ENCODE measurements at places on chromosomes 2 and 18.

DNA sequence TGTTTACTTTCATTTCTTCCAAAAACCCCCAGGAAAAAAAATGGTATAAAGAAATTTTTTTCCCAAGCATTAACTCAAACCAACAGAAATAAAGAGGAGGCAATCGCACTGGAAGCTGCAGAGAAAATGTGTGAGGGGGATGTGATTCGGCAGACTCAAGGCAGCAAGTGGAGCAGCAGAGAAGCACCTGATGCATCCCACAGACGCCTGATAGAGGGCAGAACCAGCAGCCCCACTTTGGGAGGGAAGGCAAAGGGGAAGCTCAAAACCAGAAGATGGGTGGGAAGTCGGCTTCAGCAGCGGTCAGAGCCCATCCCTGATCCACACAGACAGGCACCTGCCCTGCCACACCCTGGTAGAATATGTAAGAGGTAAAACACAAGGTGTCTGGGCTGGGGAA lies 12.6 kb downstream of the FTCDNL1 start:
- DNase-seq: no peak

DNA sequence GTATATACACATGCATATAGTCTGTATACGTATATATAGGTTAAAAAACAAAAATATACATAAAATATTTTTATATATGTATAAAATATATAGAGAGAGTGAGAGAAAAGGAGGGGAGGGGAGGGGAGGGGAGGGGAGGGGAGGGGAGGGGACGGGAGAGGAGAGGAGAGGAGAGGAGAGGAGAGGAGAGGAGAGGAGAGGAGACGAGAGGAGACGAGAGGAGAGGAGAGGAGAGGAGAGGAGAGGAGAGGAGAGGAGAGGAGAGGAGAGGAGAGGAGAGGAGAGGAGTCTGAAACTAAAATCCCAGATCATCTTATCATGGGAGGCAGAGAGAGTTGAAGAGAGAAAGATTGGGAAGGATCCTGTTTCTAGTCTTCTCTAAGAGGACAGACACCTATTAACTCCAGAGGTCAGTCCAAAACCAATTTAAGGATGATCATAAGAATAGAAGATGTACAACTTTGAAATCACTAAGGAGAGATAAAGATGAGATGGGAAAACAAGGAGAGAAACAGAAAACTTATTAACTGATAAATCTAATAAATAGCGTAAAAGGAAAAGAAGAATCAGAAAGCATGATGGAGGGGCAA lies 195.4 kb downstream of the SRBD1 start:
- no peak for DNase-seq

DNA sequence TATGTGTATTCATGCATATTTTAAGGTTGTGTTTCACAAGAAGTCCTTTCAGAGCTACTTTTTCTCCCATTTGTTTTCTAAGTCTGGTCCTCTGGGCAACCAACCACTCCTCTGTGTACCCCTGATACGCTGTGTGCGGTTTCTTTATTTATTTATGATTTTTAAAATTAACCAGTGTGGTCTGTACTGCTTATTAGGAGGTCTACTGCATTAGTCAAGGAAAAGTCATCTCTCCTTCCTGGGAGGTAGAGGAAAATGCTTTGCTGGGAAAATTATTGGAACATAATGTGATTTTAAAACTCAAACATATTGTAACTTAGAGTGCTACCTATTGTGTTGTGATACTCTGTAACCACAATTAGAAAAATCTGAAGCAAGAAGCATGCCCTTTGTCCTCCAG lies 1404.3 kb downstream of the SUCLG1 start:
- no peak for DNase-seq

DNA sequence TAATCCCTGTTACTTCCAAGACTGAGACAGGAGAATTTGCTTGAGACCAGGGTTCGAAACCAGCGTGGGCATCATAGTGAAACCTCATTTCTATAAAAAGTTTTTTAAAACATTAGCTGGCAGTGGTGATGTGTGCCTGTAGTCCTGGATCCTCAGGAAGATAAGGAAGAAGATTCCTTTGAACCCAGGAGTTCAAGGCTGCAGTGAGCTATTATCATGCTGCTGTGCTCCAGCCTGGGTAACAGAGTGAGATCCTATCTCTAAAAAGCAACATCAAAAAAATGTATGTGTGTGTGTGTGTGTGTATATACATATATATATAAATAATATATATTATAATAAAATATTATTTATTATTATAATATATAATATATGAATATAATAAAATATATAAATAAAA lies 1417.6 kb upstream of the CDH2 start:
- peak; percentile 5 for DNase-seq

DNA sequence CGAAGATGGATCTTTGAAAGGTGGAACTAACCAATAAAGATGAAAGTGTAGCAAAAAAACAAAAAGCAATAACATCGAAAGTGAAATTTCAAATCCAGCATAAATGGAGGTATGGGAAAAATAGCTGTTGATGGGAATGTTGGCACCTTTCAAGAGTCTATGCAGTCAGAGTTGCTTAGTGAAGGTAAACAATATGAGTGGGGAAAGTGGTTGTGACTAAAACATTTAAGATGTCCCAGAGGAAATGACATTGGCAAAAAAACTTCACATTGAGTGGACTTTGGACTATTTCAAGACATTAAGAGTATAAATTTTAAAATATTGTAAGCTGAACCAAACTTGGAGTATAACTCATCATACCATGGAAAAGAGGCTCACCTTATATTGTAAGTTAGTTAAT lies 17.7 kb downstream of the ETAA1 start:
- no peak for DNase-seq

- DNase-seq: no peak
Measured at GRCh38 chr2:10123281-10123680, 742 bp downstream of the RRM2 start.

DNA sequence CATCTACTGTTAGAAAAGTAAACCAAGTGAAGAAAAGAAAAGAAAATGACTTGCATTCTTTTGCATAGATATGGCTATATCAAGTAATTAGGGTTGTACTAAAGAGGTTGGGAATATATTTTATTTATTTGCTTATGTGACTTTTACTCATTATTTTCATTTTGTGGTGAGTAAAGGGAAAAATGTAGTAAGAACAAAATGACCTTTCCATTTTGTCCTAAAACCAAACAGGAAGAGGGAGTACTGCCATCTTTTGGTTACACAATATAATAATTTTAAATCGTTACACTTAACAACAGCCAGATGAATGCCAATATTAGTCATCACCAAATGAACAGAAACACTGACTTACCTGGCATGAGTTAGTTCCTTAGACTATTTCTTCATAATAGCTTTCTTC lies 47.3 kb upstream of the NDUFV2 start:
- DNase-seq: no peak

GRCh38 chr2:48219555-48220436 lies 310.2 kb upstream of the STON1 start:
- no peak for DNase-seq

- no peak for DNase-seq
Measured at GRCh38 chr2:206381881-206382280, 61.5 kb upstream of the ADAM23 start.

DNA sequence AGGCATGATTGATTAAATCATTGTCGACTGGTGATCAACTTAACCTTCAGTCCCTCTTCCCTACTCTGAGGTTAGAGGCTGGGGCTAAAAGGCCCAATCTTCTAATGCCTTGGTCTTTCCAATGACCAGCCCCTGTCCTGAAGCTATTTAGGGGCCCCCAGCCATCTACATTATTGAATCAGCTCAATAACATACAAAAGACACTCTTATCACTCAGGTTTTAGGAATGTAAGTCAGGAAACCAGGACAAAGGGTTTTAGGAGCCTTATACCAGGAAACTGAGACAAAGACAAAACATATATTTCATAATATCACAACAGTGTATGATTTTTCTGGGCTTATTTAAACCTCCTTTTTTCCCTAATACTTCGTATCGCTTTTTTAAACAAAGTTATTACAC lies 198.6 kb downstream of the RNF152 start:
- no peak for DNase-seq

DNA sequence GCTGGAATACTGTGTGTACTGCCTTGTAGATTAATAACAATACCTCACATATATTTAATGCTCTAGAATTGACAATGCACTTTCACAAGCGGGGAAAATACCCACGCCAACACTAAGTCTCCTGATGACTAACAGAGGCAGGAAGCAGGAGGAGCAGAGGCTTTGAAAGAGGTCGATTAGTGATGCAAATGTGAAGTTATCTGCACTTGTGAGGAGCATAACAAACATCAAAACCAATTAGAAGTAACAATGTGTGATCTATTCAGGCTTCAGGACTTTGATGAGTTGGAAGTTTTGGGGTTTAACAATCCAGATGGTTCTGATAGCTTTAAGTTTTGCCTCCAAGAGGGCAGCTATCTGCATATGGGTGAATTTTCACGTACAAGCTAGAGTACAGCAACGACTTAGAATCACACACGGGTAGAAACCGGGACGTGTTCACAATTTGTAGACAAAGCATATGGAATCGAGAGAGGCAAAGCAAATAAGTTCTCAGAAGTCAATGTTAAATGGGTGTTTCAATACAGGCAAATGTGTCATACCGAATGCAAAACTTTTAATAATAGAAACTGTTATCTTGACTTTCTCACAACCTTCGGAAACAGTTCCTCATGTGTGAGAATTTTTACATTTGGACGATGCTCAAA lies 114.5 kb downstream of the METTL8 start:
- DNase-seq: no peak

DNA sequence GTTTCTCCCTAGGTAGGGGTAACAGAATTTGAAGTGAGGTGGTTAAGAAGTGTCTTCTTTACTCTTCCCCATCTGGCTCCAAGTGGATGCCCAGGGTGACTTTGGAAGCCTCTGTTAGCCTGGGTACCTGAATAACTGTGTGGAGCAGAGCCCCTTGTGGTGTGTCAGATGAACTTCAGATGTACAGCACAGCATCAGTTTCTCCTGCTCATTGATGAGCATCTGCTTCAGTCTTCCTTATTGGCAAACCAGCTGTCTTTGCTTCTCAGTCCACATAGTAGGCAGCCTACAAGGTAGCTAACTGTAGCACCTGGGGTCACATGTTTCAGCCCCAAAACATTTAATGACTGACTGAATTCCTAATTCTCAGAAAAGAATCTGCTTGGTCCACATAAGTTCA lies 56.2 kb upstream of the ATP8B1 start:
- peak; percentile 62 for DNase-seq

- no peak for DNase-seq
Measured at GRCh38 chr2:148234143-148234542, 213.3 kb downstream of the MBD5 start.

- no peak for DNase-seq
Measured at GRCh38 chr18:25686960-25687500, 335.1 kb upstream of the ZNF521 start.

- no peak for DNase-seq
Measured at GRCh38 chr18:53747663-53748160, 476.8 kb downstream of the MBD2 start.

DNA sequence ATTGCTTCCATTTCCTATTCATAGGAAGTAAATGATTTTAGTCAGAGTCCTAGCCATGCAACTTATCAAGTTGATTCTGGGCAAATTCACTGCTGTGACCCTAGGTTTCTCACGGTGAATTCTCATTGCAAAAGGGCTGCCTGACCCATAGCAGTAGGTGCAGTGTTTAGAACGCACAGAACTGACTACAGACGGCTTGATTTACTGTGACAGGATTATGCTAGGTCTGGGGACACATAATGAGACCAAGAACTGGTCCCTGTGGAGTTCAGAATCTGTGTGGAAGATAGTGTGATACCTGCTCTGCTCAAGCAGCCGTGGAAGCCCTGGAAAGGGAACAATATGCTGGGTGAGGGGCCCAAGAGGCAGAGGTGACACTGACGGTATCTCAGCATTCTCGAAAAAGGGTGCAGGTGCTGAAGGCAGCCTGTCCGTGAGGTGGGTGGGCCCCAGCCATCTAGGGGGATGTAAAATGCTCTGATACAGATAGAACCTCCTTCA lies 46.4 kb downstream of the ABCG8 start:
- peak; percentile 43 for DNase-seq

- no peak for DNase-seq
Measured at GRCh38 chr2:145323512-145323911, 803.6 kb upstream of the ZEB2 start.

Measured in NCI-H82 (cell line).